ENCODE measurements at places on chromosomes 6 and 20.

DNA sequence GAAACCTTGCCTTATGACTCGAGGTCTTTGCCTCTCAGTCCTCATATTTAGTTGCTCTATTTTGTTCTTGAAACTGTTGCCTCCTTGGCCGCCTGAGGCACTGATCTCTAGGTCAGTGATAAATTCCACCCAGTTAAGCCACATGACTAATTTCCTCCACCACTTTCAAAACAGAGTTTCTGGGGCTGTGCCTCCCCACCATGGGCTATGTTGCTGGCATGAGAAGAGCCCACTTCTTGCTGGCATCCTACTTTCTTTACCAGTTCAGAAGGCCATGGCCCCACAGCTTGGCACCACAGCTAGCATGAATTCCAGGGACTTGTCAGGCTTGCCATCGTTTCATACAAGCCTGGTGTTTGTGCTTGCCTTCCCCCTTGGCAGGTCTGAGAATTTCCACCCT lies 361.4 kb upstream of the JAG1 start:
- no peak for DNase-seq

- DNase-seq = no peak
Observed at GRCh38 chr6:13262302-13263230, 65.8 kb downstream of the TBC1D7 start.

DNA sequence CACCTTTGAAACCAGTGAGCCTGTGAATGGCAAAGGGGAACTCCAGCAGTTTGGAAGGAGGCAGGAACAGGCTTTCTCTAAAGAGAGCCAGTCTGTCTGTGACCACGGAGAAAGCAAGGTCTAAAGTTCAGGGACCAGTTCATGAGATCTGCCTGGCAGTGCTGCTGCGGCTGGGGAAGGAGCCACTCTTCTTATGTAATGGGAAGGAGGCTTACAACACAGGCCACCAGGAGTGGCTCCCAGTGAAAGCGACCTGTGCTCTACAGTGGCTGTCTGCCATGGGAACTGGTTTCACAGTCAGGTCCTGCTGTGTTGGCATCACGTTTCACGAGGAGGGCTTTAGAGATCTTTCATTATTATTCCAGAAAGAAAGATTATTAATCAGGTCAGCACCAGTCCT lies 291.9 kb upstream of the PRDM1 start:
- DNase-seq = peak; percentile 70

- no peak for DNase-seq
Observed at GRCh38 chr6:25511376-25511775, 140.6 kb upstream of the SCGN start.

GRCh38 chr20:33830371-33830770 lies 19.2 kb downstream of the CHMP4B start:
- no peak for DNase-seq

DNA sequence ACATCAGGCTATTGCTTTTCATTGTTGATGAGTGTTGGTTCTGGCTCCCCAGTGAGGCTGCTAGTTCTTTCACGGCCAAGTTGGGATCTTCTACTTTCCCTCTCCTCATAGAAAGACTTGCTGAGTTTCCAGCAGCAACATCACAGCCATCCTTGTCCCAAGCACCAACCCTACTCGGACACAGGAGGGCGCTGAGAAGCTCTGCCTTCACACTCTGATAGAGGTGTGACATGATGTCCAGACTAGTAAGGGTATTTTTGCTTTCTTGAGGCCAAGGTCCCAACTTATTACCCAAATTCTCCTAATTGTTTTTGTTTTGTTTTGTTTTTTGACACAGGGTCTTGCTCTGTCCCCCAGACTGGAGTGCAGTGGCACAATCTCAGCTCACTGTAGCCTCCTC lies 3.0 kb upstream of the GCM1 start:
- DNase-seq = no peak

DNA sequence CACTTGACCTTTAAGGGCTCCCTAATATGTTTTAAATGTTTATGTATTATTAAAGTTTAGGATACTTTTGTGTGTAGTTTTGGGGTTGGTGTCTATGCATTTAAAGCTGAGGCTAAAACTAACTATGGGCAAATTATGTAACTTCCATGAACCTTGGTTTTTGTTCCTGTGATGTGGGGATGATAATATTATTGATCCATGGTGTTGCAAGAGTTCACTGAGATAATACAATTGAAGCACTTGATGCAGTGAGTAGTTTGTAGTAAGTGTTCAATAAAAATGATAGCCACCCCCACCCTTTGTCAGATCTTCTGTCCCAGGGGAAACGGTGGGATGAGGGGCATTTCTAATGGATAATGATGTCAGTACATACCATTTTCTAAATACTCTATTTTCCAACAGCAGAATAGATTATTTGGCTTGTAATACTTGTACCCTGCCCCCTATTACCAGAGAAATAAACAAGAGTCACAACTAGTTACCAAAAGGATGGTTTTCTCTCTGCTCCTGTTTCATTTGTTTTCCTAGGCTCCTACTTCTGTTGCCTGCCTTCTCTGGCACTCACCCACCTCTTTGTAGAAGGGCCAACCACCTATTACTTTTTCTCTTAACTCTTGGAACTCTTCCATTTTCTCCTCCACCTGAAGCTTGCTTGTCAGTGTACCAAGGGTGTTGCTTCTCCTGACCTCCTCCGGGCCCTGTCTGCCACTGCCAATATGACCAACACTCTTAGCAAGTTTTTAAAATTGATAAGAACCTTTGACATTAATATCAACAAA lies 97.9 kb downstream of the RCAN2 start:
- peak; percentile 76 for DNase-seq

DNA sequence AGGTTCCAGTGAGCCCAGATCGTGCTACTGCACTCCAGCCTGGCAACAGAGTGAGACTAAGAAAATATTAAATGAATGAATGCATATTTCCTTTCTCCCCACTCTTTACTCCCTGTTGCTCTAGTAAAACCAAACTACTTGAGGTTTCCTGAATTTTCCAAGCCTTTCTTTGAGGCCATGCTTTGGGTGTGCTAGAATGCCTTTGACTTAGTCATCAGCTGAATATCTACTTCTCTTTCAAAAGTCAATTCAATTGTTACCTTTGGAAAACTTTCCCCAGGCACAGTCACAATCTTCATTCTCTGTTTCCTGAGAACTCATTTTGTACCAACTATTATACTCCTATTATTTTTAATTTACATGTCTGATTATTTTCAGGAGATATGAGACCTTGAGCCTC lies 27.5 kb upstream of the CEP85L start:
- no peak for DNase-seq
